ENCODE measurements at places on chromosomes 7 and 10.
A peak's percentile ranks its signal among the peaks of the same experiment; 100 is the strongest.

- no peak for DNase-seq
Measured at GRCh38 chr7:71976645-71977044, 435.5 kb downstream of the CALN1 start.

DNA sequence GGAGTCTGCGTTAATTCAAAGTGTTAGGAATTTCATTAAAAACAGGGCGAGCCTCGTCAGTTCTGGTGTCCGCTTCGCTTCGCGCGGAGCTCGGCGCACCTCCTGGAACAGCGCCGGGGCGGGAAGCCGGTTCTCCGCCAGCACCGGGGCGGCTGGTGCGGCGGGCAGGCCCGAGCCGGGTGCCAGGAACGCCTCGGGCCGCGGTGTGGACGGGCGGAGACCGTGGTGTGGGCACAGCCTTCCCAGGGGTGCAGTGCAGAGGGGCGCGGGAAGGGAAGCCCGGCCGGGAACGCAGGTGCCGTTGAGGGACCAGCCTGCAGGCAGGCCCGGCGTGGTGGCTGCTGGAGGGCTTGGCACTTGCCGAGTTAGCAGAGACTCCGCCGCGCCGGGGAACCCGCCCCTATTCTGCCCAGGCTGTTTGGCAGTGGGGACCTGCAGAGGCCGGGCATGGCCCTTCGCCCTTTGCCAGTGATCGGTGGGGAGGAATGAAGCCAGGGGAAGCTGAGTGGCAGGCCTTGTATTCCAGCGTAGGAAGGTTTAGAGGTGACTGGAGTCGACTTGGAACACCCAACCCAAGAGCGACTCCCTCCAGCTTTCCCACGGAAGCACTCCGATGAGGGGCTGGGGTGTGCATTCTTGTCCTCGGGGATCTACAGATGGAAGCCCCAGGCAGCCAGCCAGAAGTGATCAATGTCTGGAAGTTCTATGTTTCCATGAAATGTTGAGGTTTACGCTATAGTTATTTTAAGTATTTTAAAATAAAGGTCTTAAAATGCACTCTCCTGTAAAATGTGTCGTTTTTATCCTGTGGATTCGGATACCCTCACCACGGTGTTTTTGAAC is 945 bp upstream of the RHEB start:
- no peak for DNase-seq

- DNase-seq: no peak
Measured at GRCh38 chr10:95889830-95890229, 17.9 kb upstream of the CC2D2B start.

- no peak for DNase-seq
Measured at GRCh38 chr7:26508481-26508880, 216.8 kb downstream of the SNX10 start.

- DNase-seq: no peak
Measured at GRCh38 chr10:76961841-76962240, 675.8 kb downstream of the KCNMA1 start.

- DNase-seq: no peak
Measured at GRCh38 chr10:88415533-88416130, 167.5 kb downstream of the RNLS start.

DNA sequence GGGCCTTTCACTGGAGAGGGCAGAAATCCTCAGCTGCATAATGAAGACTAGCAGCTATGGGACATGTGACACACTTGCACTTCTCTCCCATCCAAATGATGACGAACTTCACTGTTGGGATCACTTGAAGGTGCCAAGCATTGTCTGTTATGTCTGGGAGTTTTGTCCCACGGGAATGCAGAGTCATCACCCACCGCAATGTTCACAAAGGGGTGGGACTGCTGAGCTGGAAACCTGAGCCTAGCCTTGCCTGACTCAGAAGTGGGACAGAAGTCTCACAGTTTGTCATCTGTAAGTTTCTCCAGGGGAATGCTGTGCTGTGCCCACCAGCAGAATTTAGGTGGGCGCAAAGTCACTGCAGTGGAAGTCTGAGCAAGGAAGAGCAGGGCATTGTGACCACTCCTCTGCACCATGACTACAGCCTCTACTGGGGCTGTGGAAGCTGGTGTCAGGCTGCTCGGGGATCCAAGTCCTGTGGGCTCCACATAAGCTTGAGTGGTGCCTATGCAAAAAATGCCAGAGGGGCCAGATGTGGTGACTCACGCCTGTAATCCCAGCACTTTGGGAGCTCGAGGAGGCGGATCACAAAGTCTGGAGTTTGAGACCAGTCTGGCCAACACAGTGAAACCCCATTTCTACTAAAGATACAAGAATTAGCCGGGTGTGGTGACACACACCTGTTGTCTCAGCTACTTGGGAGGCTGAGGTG is 472.0 kb upstream of the CNTNAP2 start:
- DNase-seq: no peak

DNA sequence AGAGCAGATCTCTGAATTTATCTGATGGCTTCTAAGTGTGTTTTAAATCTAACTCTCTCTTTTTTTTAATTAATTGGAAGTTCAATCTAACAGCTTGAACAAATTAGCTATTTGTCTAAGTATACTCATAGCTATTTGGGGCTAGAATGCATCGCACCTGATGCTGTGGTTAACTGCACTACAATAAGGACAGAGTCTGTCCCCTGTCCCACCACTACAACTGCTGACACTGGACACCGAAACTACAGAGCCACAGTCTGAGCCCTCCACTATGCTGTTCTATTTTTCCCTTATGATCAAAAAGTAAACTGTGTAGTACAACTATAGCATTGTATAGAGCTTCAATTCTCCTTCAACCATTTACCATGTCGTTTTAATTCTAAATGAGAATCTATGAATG is 89.4 kb upstream of the AHR start:
- no peak for DNase-seq

GRCh38 chr10:7406712-7407333 is 4.0 kb downstream of the SFMBT2 start:
- DNase-seq: no peak

DNA sequence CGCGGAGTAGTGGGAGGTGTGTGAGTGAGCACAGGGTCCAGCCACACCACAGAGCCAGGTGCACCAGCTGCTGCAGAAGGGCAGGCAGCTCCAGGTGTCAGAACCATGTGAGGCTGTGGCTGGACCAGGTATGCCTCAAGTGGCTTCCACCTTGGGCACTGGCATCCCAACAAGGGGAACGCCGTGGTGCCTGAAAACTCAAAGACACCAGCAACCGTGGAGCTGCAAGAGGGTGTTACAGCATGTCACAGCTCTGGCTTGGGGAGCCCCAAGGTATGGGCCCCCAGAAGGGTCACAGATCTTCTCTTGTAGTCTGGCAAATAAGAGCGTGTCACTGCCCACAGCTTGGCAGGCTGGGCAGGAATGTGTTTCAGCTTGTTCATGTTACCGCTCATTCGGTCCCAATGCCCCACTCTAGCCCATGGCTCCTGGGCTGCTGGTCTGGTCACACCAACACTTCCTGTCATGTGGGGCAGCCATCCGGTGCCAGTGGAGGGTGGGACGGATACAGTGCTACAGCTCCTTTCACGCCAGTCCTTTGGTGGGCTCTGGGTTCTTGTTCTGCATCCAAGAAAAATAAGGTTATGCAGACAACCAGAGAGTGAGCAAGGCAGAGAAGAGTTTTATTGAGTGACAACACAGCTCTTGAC is 29.8 kb downstream of the STRA8 start:
- no peak for DNase-seq

DNA sequence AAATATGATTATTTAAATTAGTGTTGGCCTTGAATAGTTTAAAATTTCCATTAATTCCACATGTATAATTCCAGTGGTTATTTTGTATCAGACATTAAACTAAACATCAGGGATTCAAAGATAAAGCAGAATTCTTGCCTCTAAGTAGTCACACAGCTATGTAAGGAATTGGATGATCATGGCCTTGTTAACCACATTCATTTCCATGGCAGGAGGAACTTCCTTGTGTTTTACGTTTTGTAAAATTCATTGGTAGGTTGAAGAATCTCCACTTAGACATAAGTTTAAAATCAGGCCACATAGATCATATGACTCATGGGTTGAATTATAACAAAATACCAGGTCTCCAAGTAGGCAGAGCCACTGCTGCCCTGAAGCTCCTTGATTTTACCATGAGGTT is 289.7 kb downstream of the PLXDC2 start:
- DNase-seq: peak; percentile 80

DNA sequence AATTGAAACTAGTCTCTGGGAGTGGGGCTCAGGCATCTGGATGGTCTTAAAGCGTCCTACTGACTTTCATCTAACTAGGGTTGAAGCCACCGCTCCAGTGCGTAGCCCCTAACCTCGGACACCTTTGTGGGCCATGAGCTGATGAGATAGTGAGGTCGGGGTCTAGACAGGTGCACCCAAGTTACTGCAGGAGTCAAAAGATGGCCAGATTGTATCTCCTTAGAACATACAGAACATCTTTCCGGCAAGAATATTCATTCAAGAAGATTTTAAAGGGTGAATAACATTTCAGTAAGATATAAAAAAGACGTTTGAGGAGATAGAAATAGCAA is 20.6 kb downstream of the RBM17 start:
- DNase-seq: no peak

GRCh38 chr7:37439653-37440026 is 9.0 kb downstream of the ELMO1 start:
- no peak for DNase-seq

- peak; percentile 65 for DNase-seq
Measured at GRCh38 chr10:70528741-70529362, 50.3 kb downstream of the PALD1 start.

DNA sequence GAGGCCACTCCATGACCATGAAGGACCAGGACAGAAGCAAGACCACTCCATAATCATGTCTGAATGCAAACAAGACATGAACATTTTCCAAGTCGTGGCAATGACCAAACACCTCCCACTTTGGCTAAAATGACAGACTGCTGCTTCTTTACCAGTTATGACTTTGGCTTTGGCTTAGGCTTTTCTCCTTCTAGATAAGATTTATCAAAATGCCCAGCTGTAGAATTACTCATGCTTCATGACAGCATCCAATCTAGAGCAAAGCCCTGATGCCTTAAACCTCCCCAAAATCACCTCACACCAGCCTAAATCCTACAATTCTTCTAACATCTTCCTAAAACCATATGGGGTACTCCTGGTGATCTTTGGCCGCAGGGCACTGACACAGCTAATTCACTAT is 102.1 kb downstream of the VPS41 start:
- no peak for DNase-seq

- no peak for DNase-seq
Measured at GRCh38 chr10:130630135-130630534, 493.9 kb downstream of the GLRX3 start.

DNA sequence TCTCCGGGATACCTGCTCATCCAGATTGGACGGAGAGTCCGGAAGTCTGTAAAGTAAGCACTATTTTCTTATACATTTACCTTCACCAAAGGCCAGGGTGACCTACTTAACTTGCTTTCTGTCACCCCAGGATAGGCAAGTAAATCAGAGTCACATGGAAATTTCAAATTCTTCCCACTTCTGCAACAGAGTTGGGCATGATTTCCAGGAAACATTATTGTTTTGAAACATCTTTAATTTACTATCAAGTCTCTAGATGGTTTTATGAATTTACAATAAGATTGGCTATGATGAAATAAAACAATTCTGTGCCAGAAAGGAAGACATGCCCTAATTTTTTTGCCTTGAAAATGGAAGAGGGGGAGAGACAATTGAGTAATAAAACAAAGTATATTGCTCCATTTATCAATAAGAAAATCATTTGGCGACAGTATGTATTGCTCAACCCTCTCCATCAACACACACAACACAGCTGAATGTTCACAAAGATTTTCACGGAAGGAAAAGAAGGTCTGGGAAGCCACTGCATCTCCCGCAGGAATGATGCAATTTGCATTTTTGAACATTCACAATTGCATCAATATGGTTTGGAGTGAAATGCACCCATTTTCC is 702.8 kb downstream of the PARD3 start:
- peak; percentile 22 for DNase-seq

DNA sequence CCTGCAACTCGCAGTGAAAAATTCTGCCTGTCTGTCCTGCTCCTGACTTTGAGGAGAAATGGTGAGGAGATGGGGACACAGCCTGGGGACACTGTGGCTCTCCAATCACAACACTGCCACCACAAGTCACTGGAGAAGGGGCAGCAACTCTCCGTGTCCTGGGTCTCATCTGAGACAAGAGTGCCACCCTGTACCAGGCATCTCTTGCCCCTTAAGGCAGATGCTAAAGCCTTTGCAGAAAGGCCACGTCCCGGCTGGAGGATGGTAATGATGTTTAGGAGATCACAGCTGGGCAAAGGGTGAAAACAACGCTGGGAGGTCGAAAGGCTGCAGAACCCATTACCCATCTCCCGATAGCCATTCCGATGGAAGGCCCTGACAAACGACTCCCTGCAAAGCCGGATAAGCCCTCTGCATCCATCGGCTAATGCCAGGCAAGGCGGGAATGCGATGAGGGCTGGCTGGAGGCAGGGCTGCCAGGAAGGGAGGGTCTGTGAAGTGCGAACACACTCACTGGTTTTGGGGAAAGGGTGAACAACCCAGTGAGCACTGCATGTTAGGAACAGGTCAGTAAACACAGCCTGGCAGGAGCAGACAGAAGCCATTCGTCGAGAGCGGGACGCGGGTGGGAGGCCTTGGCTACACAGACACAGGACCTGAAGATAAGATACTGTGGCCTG is 190.8 kb downstream of the ADARB2 start:
- DNase-seq: no peak

GRCh38 chr7:5694912-5695726 is 86.3 kb downstream of the RNF216 start:
- peak; percentile 89 for DNase-seq

DNA sequence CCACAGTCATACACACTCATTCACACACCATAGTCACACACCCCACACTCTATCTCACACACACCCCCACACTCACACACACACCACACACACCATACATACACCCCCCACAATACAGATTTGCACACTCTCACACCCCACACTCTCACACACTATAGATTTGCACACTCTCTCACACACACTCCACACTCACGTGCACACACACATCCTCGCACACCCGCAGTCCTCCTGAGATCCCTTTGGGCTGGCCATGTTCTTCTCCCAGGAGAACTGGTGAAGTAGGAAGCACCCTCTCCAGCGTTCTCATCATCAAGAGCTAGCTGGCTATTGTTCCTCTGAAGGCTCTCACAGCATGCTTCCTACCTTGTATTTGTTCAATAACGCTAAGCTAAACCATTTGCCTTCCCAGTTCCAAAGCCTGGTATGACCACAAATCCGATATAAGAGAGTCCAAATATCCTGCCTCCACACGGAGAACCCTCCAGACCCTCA is 86.2 kb downstream of the HECW1 start:
- no peak for DNase-seq

DNA sequence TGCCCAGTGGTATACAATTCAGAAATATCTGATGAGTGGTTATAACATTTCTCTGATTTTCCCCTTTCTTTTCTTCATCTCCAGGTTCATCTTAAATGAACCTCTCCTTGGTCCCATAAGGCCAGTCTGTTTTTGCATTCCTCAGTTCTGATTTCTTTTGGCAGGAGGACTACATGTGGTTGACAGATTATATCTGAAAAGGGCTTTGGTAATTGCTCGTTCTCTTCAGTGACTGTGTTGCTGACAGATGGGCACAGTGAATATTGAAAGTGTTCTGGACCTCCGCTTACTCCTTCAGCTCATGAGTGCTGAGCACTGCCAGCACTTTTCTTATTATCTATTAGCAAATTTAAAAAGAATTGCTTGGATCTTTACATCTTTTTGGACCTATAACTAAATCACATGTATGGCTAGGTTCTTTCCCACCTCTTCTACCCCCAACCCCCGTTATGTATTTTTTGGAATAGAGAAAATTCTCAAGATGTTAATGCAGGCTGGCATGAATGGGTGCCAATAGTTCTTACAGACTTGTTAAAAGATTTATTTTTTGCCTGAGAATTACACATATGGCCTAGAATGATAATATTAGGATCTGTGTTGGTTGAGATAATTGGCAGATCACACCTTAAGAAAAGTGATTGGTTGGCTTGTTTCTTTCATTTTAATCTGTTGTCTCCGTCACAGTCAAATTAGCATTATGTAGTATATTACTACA is 323.0 kb downstream of the EXOC4 start:
- no peak for DNase-seq

Measured in IMR-90 (cell line).